ENCODE measurements at places on chromosomes 16 and 17. TPM values are rescaled to one million over a fixed set of nuclear protein-coding genes. Genes with fewer than 3 reads are reported as not detected.

GRCh38 chr17:17755715-17756114 is 74.5 kb downstream of the RAI1 start:
- DNase-seq: no peak

- no peak for DNase-seq
These were observed 26.4 kb downstream of the ORC6 start for GRCh38 chr16:46715769-46716305.

The WNT9B gene
- 0.98 TPM for total RNA-seq

The MRC2 gene
- total RNA-seq: 6.3 TPM

DNA sequence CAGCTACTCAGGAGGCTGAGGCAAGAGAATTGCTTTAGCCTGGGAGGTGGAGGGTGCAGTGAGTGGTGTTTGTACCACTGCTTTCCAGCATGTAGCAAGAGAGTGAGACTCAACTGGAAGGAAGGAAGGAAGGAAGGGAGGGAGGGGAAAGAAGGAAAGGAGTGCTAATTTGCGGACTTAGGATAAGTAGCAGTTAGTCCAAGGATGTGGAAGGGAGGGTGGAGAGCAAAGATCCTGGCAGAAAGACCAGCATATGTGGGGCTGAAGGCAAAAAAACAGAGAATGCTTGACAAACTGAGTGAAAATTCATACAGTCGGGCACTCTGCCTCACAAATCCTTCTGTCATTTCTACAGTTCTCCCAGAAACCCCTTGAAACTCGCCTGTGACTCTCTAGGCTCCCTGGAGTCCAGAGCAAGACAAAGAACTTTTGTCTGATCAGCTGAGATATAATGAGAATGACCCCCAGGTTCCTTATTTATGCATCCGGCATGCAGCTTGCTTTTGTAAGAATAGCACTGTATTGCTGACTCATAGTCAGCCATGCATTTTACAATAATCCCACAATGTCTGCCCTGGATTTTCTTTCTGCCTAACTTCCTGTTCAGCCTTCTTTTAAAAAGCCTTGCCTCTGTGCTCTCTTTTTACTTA is 31.5 kb downstream of the CDK5RAP3 start:
- DNase-seq: no peak

The TBC1D3I gene
- total RNA-seq: 1.9 TPM

- DNase-seq: no peak
These were observed 60.1 kb downstream of the ARSG start for GRCh38 chr17:68351395-68351794.

DNA sequence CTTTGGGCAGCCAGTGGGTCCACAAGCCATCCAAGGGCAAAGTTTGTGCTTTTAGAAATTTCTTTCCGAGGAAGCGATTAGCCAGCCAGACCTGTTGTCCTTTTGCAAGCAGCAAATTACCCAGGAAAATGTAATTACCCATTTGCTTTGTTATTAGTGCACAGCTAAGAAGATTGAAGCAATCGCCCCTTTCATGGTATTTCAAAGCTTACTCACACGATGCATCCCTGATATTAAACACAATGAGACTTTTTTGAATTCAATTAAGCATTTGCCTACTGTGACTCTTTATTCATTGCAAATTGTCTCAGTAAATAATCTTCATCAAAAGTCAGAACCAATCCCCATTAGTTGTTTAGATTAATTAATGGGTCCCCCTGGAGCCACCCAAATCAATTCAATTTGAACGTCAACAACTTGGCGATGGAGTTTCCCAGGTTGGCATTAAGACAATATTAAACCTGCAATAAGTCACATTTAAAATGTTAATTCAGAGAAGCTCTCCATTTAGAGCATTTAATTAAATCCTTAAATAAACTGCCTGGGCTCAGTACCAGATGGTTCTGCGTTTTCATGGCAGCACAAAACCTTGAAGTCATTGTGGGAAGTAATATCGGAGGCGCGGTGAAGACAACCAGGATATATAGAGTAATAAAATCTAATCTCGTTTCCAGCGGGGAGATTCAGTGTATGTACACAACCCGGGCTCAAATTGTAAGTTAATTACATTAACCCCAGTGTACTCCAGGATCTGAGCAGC is 366.2 kb upstream of the TNRC6C start:
- no peak for DNase-seq

The RASD1 gene
- total RNA-seq: 5.6 TPM

- no peak for DNase-seq
These were observed 93.6 kb downstream of the ABCA8 start for GRCh38 chr17:68861602-68862001.

GRCh38 chr16:10679921-10680320 is 14.8 kb downstream of the TEKT5 start:
- no peak for DNase-seq

DNA sequence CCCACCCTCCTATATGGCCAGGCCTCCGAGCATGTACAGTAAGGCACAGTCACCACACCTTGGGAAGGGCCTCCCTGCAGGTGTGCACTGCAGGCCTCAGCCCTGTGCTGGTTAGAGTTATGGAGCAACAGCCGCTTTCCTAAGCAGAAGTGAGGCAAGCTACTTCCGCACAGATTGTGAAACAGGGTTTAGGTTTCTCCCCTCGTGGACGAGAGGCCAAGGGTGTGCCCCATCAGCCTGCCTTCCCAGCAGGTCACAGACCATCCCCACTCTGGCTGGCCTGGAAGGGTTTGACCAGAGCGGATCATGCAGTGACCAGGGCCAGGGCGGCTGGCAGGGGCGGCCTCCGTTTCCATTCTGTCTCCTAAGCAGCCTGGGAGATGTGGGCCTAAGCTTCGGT is 4.7 kb downstream of the MSRB1 start:
- DNase-seq: no peak

The CCDC200 gene
- total RNA-seq: not detected

The ZPBP2 gene
- not detected for total RNA-seq

- no peak for DNase-seq
These were observed 220.6 kb upstream of the RPL38 start for GRCh38 chr17:73982871-73983270.

The CD7 gene
- 0.31 TPM for total RNA-seq

- DNase-seq: no peak
These were observed 55.2 kb downstream of the GAN start for GRCh38 chr16:81369888-81370504.

DNA sequence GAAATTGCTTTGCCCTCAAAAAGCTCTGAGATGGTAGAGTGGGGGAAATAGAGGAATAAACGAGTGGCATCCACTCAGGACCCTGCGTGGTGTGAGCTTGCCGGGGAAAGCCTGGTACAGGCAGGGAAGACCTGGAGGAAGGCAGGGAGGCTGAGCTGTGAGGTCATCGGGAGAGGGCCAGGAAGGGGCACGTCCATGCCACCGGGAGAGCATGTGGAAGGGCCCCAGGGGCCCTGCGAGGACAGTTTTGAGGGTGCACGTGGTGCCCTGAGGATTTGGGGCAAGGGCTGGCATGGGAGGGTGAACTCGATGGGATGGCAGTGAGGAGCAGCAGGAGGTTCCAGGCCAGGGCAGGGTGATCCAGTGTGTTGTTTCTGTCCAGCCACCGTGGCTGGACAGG is 56.3 kb upstream of the CBFA2T3 start:
- no peak for DNase-seq
